Large intestine (tissue), 12 donors: ENCODE measurements at places on chromosomes 12 and 14. TPM values are rescaled to one million over a fixed set of nuclear protein-coding genes. Genes with fewer than 3 reads are reported as not detected.
A peak's percentile ranks its signal among the peaks of the same experiment; 100 is the strongest.

DNA sequence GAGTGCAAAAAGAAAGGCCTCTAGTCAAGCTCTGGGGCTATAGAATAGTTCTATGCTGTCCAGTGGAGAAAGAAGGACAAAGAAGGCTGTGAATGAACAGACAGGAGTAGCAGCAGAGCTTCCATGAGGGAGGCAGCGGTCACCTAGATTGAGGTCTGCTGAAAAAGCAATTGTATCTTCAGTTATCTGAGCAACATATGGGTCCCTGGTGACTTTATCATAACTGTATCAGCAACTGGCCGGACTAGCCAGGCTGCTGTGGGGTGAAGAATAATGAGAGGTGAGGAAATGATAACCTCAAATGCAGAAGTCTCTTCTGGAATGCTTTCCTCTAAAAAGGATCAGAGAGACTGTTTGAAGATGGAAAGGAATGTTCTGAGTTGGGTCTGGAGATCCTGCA is 971.3 kb upstream of the TMEM132C start:
- DNase-seq = no peak

Gene KRT71
- 0.04 TPM for polyA plus RNA-seq

DNA sequence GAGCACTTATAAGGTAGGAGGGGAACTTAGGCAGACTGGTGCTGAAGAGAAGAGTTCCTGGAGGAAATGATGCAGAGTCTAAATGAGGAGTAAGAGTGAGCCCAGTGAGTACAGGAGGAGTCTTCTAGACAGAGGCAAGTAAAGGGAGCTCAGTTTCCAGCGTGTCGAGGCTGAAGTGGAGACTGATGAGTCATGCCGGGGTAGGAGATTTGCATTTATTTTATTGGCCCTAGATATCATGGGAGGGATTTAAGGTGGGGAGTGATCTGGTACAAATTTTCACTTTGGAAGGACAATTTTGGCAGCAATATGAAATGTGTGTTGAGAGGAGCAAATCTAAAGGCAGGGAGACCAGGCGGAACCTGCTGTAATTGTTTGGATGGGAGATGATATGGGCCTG is 157.5 kb downstream of the TTC8 start:
- DNase-seq = no peak

DNA sequence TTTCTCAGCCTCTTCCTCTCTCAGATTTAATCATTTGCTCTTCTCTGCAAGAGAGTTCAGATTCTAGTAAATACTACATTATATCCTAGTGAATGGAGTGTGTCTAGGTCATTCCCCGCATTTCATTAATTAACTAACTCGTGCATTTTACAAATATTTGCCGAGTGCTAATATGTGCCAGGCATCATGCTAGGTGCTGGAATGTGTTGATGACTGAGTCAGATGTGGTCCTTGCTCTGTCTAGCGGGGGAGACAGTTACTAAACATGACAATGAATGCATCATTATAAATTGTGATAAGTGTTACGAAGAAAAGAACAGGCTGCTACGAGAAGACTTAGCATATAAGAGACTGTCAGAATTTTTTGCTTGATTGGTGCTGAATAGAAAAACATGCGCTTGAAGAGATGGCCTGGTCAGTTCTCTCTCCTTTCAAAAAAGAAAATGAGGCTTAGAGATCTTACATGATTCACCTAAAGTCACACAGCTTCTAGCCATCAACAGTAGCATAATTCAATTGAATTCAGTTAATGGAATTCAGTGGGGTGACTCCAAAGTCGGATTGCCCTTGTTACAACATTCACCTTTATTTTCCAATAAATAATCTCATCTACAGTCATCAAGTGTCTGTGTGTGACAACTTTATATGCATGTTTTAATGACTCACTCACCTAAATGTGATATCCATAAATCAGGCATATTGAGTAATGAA is 48.7 kb upstream of the MAX start:
- no peak for DNase-seq

GRCh38 chr14:94483071-94483451 is 7.1 kb upstream of the SERPINA9 start:
- DNase-seq = no peak

DNA sequence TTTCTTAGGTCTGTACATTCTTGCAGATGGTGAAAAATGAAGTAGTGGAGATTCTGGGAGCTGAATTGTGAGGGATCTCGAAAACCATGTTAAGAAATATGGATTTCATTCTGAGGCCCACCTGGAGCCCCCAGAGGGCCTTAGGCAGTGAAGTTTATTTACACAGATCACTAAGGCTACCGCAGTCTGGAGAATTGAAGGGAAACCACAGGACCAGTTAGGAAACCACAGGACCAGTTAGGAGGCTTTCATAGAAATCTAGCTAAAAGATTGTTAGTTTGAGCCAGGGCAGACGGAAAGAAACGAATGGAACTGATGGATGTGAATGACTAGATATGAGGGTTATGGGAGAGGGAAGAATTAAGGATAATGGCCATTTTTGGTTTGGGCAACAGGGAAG is 7.2 kb downstream of the CBLN3 start:
- DNase-seq = no peak

Gene PRKAB1
- 45.1 TPM for polyA plus RNA-seq

Gene RD3L
- not detected for polyA plus RNA-seq

DNA sequence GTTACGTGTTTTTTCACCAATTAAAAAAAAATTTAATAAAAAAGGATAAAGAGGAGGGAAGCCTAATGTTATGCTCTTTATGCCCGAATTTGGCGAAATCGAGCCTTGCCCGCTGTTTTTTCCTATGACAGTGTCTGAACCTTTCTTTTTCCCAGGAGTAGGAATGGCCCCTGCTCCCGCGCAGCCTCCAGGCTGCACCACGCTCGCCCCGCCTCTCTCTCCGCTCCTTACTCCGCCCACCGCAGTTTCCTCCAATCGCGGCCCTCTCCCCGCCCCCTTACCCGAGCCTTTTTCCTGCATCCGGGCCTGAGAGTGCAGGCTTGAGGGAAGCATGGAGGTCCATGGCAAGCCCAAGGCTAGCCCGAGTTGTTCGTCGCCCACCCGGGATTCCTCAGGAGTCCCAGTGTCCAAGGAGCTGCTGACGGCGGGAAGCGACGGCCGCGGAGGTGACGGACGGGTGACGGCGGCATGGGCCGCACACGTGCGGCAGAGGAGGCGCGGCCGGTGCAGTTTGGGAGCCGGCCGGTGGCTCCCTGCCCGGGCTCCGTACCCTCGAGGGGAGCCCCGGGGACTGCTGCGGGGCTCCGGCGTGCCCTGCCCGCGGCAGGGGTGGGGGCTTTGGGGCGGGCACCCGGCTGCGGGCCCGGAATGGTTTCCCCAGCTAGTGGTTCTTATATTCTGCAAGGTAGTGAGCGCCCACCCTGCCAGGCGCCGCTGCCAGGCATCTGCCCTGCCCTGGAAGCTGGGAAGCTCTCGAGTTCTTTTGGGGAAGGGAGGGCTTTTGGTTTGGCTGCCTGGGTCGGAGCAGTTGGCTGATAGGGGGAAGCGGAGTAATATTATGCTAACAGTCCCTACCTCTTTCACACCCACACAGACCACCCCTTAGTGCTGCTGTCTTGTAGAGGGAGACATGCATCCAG is at the start of gene NOPCHAP1:
TSS of gene NOPCHAP1 (plus strand) at position 295 of the 920 bp plus-strand sequence. CDS start at position 332, 37 bp downstream.
- DNase-seq = peak; percentile 70

- DNase-seq = no peak
Measured at GRCh38 chr12:64120568-64120967, 101.5 kb downstream of the KICS2 start.

DNA sequence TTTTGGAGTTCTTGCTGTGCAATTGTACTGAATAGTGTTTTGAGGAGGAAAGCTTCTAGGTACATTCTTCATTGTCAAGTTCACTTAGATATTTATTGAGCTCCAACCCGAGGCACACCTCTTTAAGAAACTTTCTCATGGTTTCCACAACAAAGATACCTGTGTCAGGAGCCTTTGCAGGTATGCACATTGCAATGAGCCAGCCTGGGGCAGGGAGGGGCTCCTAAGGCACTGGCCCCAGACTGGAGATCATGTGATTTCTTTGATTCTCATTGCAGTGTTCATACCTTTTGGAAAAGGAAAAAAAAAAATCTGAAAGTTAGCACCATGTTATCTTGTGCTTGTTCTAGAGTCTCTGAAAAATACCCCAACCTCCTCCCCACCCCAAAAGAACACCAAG is 80.3 kb downstream of the PRMT8 start:
- DNase-seq = peak; percentile 73

- no peak for DNase-seq
Measured at GRCh38 chr12:6507102-6507998, 13.4 kb downstream of the NCAPD2 start.

Gene LRTM2
- 0.13 TPM for polyA plus RNA-seq
